ENCODE measurements at places on chromosomes 5 and 9. TPM values are rescaled to one million over a fixed set of nuclear protein-coding genes. Genes with fewer than 3 reads are reported as not detected.
A peak's percentile ranks its signal among the peaks of the same experiment; 100 is the strongest.

AIF1L gene
- 376 TPM for polyA plus RNA-seq

SETD9 gene
- 17.1 TPM for polyA plus RNA-seq

RABGAP1 gene
- polyA plus RNA-seq, result 76.5 TPM

DND1 gene
- polyA plus RNA-seq, result not detected

CLPTM1L gene
- 128 TPM for polyA plus RNA-seq

LHX2 gene
- polyA plus RNA-seq, result 0.29 TPM

SHC3 gene
- polyA plus RNA-seq, result 3.5 TPM

DNA sequence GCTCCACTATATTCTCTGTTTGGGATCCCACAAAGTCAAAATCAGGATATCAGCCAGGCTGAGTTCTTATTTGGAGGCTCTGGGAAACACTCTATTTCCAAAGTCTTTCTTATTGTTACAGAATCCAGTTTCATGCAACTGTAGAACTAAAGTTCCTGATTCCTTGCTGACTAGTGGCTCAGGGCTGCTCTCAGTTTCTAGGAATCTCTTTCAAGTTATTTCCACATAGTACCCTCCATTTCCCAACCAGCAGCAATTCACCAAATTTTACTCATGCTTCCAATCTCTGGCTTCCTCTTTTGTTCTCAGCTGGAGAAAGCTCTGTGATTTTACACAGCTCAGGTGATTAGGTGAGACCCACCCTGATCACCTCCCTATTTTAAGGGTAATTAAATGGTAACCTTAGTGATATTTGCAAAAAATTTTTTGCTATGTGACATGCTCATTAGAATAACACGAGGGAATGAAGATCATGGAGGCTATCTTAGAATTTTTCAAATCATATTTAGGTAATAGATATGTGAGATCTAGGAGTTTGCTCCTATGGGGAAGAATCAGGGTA, 794.9 kb upstream of the ARRDC3 start:
- no peak for DNase-seq

DNA sequence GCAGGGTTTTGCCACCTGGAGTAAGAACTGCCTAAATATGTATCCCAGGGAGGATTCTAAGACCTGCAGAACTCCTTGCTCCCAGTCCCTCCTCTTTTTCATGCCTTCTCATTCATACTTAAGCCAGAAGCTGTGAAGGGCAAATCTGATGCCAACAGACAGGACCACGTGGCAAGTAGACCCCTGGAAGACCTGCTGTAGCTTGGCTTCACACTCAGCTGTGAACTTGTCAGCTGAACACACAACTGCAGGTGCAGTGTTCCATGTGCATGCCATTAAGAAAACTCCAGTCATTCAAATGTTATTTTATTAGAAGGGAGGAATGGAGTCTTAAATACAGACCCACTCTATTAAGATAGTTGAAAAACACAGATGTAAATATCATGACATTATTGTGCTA, 79.3 kb upstream of the AGXT2 start:
- DNase-seq, result no peak

GRCh38 chr5:141864371-141865370, 13.5 kb downstream of the PCDH1 start:
- no peak for DNase-seq

- no peak for DNase-seq
Measured at GRCh38 chr5:76144513-76145274, 61.5 kb downstream of the SV2C start.

DNA sequence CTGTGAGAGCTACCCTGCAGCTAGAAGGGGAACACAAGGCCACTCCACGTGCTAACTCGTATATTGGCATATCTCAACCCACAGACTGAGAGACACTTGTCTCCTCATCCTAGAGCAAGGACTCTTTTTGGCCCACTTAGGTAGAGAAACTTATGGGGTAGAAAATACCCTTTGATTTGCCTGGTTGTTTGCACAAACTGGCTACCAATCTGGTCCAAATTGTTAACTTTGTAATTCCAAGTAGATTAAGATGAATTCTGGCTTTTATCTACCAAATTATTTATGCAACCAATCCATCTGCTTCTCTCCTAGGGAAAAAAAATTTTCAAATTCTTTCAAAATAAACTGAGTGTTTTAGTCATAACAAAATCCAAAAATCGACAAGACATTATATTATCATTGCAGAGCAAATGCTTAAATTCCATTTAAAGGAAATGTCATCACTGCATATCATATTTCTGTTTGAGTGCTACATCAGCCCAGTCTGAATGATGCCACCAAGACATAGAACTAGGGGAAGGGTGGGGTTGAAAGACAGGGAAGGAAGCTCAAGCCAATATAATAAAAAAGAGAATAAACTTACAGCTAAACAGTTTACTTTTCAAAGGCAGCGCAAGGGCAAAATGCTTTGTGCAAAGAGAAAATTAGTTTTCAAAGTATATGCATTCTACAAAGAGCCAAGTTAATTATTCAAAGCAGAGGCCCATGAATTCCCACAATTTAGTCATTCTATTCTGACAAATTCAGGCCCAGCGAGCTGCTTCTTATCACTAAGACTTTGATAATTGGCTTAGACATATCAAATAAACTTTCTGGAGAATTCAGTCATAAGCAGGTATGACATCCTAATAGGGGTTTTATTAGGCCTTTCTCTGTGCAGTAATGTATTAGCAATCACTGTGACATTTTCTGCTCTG, 198.0 kb downstream of the CAAP1 start:
- no peak for DNase-seq

DNA sequence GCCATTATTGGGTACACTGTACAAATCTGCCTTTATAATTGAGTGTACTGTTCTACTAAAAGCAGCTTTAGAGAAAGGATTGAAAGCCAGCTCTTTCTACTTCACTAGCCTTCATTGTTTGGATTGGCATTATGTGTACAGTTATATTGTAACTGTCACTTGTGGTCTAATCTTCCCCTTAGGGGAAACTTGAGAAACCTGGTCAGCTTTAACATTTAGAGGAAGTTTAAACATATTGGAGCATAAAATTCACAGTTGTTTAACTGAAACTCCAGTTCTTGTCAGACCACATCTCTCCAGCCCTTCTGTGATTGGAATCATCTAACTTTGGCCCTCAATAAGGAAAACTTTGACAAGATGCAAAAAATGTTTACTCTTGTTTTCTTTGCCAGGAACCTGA, 24.6 kb downstream of the PIK3R1 start:
- DNase-seq, result no peak

DNA sequence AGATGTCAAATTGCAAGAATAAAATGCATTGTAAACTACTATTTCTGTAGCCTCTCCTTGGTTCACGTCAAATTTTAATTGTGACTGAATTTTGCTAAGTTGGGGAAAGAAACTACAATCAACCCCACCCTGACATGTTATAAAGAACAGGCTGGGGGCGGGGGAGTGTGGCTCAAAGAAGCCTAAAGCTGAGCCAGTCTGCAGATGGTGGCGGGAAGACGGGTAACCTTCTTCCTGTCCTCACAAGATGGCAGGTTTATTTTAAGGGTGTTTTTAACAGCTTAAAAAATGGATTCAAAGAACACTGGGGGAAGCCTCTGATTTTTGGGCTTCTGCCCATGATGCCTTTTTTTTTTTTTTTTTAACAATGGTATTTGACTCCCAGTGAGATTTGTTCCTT, 68.5 kb upstream of the MELK start:
- no peak for DNase-seq

- DNase-seq, result peak; percentile 48
Measured at GRCh38 chr5:14674983-14675854, 10.7 kb downstream of the OTULIN start.

GRCh38 chr5:66273121-66273520, 129.0 kb downstream of the SREK1 start:
- no peak for DNase-seq

DNA sequence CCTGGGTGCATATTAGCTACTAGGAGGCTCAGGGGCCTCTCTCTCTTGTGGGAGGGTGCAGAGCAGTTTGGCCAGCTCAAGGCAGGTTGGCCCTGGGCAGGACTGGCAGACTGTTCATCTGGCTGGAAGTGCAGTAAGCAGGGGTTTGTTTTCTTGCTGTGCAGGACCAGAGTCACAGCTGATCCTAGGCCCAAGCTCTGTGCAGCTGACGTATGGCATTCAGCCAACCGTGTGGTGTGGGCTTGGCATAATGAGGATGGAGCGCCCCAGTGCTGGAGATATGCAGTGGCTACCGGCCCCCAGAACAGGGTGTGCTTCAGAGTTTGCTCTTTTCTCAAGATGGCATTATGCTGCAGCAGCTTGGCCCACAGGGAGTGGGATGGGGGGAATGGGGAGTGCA, 31.0 kb upstream of the PHF24 start:
- DNase-seq, result no peak

DNA sequence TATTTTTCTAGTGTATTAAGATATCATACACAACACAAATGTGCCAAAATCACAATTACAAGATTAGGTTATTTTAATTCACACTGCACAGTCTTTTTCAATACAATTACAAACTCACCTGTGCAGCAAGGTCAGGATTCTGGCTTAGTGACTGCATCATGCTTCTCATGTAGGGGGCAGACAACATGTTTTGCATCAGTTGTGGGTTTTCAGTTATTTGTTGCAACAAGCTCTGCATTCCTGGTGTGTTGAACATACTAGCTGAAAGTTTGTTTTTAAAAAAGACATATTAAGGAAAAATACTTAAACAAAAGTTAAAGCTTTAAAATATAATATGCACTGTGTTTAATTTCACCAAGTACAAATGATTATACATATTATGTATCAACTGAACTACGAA, 38.7 kb downstream of the UBQLN1 start:
- no peak for DNase-seq

DNA sequence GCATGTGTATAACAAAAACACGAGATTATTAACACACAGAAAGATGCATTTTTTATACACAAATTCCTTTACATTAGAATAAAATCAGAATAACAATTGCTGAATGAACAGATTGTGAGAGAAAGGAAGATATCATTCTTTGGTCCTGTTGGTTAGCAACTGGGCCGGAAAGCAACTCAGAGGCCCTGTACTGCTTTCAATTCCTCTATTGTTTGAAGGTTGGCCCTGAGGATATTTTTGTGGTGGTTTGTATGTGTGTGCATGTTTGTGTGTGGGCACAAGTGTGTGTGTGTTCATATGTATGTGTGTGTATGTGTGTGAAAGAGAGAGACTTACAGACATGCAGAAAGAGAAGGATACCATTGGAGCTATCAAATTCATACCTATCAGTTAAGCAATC, 356.8 kb upstream of the DMAC1 start:
- DNase-seq, result no peak

GRCh38 chr5:149118463-149118862, 22.8 kb upstream of the ABLIM3 start:
- DNase-seq, result no peak

DNA sequence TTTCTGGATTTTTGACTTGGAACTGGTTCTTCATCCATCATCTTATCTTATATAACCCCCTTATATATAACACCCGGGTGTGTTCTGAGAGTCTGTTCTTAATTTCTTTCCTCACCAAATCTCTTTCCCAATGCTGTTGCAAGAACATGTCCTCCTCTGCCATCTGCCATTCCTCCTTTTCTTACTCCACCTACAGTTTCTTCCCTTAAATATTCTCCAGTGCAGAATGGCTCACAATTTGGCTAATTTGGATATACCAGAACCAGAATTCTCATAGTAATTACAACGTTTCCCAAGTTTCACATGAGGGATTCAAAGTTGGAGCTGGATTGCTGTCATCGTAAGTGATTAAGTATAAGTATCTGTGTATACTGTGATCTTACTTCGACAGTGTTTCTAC, 28.0 kb downstream of the SKP2 start:
- DNase-seq, result no peak

DNA sequence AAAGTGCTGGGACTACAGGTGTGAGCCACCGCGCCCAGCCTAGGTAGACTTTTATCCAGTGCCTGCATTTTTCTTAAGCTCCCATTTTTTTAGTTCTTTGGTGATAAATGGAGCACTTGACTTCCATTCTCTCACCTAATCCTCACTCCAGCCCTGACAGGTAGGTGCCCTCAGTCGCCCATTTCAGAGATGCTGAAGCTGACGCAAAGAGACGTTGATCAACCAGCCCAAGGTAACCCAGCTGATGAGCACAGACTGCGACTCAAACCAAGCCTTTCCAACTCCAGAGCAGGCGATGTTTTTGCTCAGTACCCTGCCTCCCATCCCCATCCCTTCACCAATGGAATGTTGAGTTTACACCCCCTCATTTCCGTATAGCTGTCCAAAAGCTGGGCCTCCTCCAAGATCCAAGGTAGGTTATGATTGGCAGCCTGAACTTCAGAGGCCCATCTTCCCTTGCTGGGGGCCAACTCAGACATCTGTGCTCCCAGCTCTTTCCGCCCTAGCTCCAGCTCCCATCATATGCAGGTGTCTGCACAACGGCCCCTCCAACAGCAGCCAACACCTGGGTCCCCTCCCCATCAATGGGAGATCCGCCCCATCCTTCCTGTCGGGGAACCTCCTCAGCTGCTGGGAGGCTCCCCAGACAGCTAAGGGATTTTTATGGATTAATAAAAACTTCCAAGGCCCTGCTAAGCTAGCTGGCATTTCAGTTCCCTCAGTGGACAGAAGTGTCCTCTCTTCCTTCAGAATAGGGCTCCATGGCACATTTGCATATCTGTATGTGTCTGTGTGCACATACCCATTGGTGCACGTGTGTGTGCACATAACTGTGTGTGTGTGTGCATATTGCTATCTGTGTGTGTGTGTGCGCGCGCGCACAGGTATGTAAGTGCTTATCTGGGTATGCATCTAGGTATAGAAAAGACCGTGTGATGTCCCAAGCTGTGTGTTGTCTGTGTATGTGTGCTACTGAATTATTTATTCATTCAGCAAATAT, 39.3 kb upstream of the VDAC1 start:
- no peak for DNase-seq

GRCh38 chr5:147746986-147747385, 35.5 kb downstream of the JAKMIP2 start:
- no peak for DNase-seq

GRCh38 chr9:79284081-79284480, 287.7 kb upstream of the TLE4 start:
- DNase-seq, result no peak
